Camera-type eye (tissue), 1 donor: ENCODE measurements at places on chromosomes 16 and 17. TPM values are rescaled to one million over a fixed set of nuclear protein-coding genes. Genes with fewer than 3 reads are reported as not detected.

The TRIM65 gene
- total RNA-seq: 24.4 TPM

The KRT25 gene
- total RNA-seq: 0.22 TPM

The PRSS8 gene
- 6.2 TPM for total RNA-seq

The CLDN6 gene
- not detected for total RNA-seq

The GCGR gene
- 0.27 TPM for total RNA-seq

The SLC6A2 gene
- total RNA-seq: 9.0 TPM

The CLEC10A gene
- 3.3 TPM for total RNA-seq

The KCNAB3 gene
- 8.0 TPM for total RNA-seq

The ZNF830 gene
- total RNA-seq: 19.1 TPM

The KRTAP1-1 gene
- not detected for total RNA-seq

The HSPB9 gene
- total RNA-seq: not detected

The CTF1 gene
- 1.6 TPM for total RNA-seq

The UTP18 gene
- total RNA-seq: 48.5 TPM

The FBXW10B gene
- total RNA-seq: 1.5 TPM

The ERN2 gene
- total RNA-seq: 0.38 TPM

The ATXN1L gene
- 21.8 TPM for total RNA-seq
